Fibroblast of the aortic adventitia (primary cell): ENCODE measurements at places on chromosomes 6 and 20.

- no peak for DNase-seq
These were observed 242.5 kb upstream of the KCNG1 start for GRCh38 chr20:51265361-51265760.

DNA sequence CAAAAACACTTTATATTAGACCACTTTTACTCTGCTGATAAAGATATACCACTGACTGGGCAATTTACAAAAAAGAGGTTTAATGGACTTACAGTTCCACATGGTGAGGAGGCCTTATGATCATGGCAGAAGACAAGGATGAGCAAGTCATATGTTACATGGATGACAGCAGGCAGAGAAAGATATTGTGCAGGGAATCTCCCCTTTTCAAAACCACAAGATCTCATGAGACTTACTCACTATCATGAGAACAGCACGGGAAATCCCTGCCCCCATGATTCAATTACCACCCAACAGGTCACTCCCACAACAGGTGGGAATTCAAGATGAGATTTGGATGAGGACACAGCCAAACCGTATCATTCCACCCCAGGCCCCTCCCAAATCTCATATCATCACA lies 1383.8 kb upstream of the MAP3K7 start:
- no peak for DNase-seq

GRCh38 chr6:150866147-150866990 lies 867 bp downstream of the MTHFD1L start:
- DNase-seq = peak; percentile 91

GRCh38 chr6:55652429-55652828 lies 73.4 kb upstream of the HMGCLL1 start:
- no peak for DNase-seq

DNA sequence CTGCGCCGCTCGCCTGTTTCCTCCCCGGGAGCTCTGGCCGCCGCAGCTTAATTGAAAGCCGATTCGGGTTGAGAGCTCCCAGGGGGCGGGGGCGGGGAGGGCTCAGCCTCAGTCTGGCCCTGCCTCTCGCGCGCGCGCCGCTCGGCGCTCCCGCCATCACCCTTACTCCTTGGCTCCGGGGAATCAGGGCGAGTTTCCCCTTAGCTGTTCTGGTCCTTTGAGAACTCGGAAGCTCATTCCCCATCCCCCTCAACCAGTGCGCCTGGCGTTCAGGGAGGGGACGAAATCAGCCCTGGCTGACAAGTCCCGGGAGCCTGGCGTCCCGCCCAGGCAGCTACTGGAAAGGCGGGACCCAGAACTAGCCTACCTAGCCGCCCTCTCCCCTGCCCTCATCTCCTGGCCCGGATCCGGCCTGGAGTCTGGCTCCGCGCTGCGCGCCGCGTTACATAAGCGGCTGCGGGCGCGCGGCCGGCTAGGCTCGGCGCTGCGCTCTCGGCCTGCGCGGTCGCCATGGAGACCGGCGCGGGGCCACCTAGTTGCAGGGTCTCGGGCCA lies 2.8 kb downstream of the SLC12A5 start:
- DNase-seq = no peak

DNA sequence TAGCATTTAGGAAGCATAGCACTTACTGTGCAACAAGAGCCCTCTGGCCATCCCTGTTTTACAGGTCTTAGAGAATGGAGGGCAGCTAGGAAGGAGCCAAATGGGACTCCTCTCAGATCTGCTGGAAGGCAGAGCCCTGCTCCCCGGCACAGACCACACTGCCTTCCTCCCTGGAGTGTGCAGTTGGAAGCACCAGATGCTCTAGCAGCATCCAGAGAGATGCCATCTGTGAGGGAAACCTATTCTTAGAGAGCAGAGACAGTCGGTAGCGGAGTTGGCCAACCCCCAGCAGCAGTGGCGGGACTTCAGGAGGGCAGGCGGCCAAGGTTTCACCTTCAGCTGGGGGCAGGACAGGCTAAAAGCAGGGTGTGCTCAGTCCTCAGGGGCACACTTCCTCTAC lies 16.7 kb upstream of the E2F1 start:
- DNase-seq = no peak

GRCh38 chr6:1144842-1145767 lies 166.8 kb upstream of the FOXQ1 start:
- DNase-seq = peak; percentile 72

- DNase-seq = no peak
These were observed 98.3 kb downstream of the ANKRD60 start for GRCh38 chr20:58130156-58130555.

DNA sequence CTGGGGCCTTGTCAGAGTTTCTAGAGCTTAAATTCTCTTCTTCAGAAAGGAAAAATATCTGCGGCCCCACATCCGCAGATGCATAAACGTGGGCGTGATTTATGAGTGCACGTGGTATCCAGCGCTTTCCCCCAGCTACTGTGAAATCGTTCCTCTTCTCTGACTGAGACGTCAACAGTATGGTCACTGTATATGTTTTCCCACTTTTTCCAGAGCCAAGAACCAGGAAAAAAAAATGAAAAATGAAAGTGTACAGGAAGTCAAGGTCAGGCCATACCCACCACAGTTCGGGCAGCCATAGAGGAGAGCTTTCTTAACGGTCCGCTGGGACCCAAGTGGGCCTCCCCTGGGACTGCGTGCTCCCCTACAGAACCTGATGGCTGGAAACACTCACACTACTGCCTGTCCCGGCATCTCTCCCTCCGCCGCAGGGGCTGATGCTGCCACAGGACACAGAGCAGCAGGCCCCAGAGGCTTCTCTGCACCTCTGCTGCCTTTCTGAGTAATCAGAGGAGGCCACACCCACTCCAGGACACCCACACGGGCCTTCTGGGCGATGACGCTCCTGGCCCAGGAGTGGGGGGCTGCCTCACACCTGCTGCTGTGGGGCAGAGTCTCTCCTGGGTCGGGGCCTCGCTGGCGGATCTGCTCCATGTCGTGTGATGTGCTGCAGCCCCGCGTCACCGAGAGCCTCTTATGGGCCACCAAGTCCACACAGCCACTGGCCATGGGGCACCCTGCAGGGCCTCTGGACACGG lies 16.4 kb upstream of the STX16 start:
- no peak for DNase-seq

GRCh38 chr6:154928325-154928922 lies 66.7 kb upstream of the TIAM2 start:
- DNase-seq = peak; percentile 84

DNA sequence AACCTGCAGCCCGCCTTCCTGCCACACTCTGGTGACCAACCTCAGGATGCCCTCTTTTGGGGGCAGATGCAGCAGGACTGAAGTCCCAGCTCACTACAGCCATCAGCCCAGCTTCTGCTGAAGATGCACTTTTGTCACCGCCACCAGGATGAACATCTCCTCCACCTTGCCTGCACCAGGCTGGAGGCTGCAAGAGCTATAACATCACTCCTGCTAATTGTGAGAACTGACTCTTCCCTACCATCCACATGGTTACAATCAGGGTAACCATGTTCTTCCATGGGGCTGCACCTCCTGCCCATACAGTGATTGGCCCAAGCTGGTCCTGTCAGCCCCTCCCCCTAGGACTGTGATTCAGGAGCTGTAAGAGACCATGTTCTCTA lies 2.0 kb upstream of the ACTL10 start:
- DNase-seq = no peak
